ENCODE measurements at places on chromosomes 5 and 9. TPM values are rescaled to one million over a fixed set of nuclear protein-coding genes. Genes with fewer than 3 reads are reported as not detected.

DNA sequence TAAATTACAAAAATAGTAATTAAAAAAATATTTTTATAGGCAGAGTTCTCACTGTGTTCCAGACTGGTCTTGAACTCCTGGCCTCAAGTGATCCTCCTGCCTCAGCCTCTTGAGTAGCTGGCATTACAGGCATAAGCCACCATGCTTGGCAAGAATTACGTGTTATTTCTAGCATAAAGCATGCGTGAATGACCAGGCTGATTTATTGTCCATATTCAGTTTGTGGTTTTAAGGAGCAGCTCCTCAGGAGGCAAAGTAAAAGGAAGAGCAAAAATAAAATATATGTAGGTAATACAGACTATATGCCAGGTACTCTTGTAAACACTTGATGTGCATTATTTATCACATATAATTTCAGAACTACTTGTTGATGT, 7.1 kb upstream of the CD180 start:
- no peak for DNase-seq

DNA sequence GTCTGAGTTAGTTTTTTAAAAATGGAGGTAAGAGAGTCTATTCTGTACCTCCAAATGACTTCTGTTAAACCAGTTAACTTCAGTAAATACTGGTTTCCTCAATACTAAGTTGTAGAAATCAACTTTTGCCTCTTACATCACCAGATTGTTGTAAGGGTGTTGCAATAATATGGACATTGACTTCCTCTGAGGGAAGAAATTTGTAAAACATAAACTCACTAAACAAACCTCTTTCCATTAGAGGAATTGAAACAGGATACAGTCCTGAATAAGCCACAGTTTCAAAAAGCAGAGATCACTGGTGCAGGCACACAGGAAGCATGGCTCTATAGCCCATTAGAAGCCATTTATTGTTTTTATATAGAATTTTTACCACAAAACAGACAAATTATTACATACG, 32.7 kb upstream of the SLCO6A1 start:
- no peak for DNase-seq

- DNase-seq, result no peak
Measured at GRCh38 chr9:17322882-17323864, 188.3 kb downstream of the CNTLN start.

- DNase-seq, result peak; percentile 21
Measured at GRCh38 chr5:124948754-124949275, 202.4 kb upstream of the ZNF608 start.

DNA sequence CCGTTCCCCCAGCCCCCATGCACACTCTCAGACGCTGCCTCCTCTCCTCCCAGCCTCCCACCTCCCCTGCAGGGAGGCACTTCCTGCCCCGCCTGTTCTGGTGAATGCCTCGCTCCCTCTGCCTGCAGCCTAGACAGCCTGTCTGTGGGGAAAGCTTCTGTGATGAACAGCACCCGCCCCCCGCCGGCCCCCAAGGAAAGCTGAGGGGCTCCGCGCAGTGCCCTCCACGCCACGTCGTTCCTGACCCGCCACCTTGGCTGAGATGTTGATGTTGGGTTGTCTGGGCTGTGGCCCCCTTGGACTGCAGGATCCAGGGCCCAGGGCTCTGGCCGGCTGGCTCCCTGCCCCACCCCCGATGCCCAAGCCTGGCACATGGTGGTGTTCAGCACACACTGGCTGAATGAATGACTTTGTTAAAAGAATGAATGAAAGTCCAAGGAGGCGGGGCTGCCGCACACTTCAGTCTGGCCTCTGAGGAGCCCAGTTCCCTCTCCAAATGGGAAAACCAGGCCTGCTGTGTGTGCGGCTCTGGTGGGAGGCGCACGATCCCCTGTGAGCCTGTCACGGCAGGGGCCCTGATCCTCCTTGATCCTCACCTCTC, 2.1 kb upstream of the MYMK start:
- DNase-seq, result no peak

- DNase-seq, result no peak
Measured at GRCh38 chr5:75363111-75363510, 26.1 kb downstream of the HMGCR start.

DNA sequence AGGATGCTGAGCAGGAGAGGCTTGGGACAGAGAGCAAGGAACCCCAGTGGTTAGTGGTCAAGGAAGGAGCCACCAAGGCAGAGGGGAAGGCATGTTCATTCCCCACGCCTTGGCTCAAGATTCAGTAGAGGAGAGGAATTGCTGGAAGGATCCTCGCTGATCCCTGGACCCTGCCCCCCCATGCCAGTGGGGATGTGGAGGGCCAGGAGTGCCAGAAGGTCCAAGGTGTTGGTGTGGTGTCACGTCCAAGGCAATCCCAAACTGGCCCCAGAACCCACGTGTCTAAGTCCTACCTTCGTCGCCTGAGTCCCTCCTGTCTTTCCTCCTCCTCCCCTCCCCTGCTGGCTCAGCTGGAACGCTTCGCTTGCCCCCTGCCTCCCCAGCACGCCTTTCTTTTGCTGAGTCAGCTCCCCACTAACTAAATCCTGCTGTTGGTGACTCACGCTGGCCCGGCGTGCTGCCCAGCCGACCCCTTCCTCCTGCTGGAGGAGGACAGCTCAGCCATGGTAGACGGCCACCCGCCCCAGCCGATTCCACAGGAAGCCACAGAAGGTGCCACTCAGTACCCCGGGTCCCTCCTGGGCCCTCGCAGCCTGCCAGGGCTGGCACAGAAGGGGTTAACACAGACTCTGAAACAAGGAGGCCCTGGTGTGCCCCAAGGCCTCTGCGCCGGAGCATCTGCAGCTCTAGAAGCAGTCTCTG, 37.6 kb upstream of the ORM1 start:
- DNase-seq, result peak; percentile 54

DNA sequence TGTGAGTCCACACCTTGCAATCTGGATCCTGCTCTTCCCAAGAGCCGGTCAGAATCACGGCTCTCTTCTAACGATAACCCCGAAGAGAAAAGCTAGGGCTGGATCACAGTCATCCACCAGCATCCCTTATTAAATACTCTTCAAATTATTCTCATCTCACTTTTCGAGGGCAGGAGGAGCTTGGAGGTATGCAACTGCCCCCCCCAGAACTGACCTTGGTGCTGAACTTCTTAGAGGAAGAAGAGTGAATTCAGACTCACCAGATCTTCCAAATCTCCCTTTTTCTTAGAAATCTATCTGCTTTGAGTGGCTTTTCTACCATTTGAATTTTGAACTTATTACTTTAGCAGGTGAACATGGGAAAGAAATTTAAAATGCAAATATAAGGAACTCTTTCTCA, 75.7 kb downstream of the MED10 start:
- DNase-seq, result no peak

ANKRD18B gene
- polyA plus RNA-seq, result 0.86 TPM

KCNMB1 gene
- polyA plus RNA-seq, result 1.1 TPM

SHISAL2B gene
- 0.27 TPM for polyA plus RNA-seq

All from left kidney (tissue), 8 donors.